ENCODE measurements at places on chromosomes 4 and X.

DNA sequence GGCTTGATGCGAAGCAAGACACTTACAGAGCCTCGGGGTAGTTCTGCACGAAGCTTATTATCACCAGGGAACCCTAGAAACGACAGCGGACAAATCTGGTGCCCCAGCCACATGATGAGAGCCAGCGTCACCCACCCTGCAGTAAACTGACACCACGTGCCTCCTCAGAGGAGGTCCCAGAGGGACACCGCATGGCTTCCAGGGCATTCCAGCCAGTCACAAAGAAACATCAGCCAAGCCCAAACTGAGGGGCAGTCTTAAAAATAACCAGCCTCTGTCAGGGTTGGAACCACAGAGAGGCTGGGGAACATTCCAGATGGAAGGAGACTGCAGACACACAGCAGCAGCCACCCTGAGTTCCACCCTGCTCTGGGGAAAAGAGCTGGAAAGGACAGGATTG lies 36.6 kb upstream of the HGFAC start:
- no peak for DNase-seq

- DNase-seq: no peak
Observed at GRCh38 chr4:125482822-125483221, 168.1 kb downstream of the FAT4 start.

DNA sequence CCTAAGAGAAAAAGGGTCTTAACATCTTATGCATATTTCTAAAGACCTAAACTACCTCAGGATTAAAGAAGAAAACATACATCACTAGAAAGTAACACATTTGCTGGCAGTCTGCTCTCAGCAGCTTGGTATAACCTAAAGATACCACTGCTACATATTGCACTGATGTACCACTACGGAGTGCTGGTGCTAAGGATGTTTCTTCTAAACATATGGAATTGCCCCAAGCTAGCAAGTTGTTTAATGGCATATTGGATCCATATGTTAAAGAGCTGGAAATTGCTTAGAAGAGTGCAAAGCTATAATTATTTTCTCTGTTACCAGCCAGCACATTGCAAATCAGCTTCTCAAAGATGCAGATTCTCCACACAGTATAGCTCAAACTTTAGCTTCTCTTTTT lies 436.5 kb upstream of the GALNTL6 start:
- no peak for DNase-seq

- DNase-seq: no peak
Observed at GRCh38 chrX:42485601-42486000, 292.4 kb downstream of the PPP1R2C start.

GRCh38 chr4:5808081-5808741 lies 84.7 kb downstream of the CRMP1 start:
- no peak for DNase-seq

DNA sequence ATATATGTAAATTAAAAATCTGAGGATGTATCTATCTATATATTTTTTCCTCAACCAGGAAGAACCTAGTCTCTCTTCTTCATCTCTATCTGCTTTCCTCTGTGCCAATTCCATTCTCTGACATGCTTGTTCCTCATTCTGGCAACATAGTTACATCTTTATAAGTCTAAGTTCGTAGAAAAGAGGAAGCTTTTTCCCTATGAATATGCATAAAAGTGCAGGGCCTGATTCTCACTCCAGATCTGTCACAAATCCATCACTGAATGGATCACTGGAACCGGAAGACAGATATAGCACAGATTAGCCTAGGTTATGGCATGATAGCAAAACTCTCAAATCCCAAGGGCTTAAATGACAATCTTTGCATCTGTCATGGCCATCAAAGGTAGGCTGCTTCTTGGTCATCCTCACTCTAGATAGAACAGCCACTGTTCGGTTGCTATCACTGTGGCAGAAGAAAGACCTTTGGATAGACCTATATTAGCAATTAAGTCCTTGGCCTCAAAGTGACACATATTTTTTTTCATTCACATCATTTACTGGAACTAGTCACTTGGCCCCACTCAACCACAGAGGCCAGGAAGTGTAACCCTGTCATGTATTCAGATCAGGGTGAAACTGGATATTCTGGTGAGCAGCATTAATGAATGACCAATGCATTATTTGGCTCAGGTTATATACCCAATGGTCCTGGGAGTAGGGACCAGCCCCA lies 22.2 kb downstream of the DTHD1 start:
- DNase-seq: no peak

Data from CD4-positive, alpha-beta T cell treated with Interleukin-17A for 4 hours (primary cell).